ENCODE measurements at places on chromosomes 16 and 17.

GRCh38 chr17:5598457-5598856, 14.1 kb upstream of the NLRP1 start:
- DNase-seq: no peak

- DNase-seq: no peak
These were observed 10.4 kb downstream of the NCBP3 start for GRCh38 chr17:3835410-3836229.

- DNase-seq: no peak
These were observed 8.6 kb upstream of the ANKFY1 start for GRCh38 chr17:4272213-4272971.

- DNase-seq: peak; percentile 23
These were observed at the start of gene DDX19B for GRCh38 chr16:70298988-70299938. DDX19B (plus strand) TSS chr16:70299186; CDS start chr16:70299298, 112 bp downstream.

GRCh38 chr17:80990921-80991644, 558 bp upstream of the CHMP6 start:
- DNase-seq: no peak

- peak; percentile 37 for DNase-seq
These were observed 87.4 kb downstream of the RAP1GAP2 start for GRCh38 chr17:2883544-2884213.

DNA sequence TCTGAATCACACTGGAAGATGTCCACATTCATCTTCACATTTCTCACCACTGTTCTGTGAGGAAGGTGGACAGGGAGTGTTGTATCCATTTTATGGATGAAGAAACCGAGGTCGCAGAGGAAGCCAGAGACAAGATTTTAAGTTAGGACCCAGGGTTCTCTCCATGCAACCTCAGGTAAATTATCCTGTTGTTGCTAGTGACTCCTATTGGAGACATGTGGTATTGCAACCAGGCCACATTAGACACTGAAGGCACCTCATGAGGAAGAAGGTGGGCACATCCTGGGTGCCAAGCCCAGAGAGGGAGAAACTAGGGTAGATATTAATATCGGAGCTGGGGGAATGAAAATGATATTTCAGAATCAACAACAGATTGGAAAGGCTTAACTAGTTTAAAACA, 8.5 kb upstream of the WNT9B start:
- no peak for DNase-seq

DNA sequence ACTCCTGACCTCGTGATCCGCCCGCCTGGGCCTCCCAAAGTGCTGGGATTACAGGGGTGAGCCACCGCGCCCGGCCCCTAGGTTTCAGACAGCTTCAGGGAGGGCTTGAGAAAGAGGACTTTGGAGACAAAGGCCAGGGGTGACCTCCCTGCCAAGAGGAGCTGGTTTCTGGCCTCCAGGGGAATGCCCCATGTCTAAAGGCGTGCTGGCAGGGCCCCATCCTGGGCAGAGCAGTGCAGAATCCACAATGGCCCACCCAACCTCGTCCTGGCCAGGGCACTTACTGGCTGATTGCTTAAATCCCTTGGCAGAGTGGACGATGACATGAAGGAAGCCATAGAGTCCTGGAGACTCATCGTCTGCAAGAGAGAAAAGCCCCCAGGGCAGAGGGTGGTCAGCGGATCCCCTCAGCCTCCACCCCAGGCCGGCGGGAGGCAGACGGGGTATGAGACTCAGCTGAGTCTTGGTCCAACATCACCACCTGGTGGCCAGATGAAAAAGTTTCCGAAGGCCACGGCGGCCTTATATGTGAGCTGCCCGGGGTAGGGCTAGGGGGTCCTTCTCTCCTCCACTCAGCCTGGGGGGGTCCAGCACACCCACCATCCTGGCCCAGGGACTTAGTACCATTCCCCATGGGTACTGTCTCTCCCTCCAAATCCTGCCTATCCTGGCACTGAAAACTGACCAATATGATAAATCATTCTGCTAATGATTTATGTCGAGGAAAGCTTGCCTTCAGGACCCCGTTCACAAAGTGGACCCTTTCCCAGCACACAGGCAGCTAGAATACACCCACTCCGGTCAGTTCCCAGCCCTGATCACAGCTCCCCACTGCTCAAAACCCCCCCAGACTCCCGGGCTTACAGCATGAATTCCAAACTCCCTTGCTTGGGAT, 59.1 kb downstream of the TIMM22 start:
- DNase-seq: no peak

Data from NCI-H524 treated with DMSO at 0.1 percent for 48 hours (cell line).